Glutamatergic neuron (in vitro differentiated cells): ENCODE measurements at places on chromosomes 2 and 18.
A peak's percentile ranks its signal among the peaks of the same experiment; 100 is the strongest.

DNA sequence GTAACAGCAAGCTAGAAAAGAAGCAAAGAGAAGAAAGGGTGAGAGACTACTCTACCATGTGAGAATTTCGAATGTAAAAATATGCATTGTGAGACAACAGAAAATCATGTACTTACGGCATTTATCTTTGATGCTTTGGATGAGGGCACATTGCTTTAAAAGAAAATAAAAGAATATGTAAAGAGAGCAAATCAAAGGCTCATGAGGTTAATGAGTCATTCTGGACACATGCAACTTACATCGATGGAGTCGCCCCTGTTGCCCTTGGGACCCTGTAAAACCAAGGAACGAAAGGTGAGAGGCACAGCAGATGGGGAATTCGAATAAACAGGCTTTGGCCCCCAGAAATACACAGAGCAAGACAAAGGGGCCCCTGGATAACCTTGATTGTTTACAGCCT lies 69.0 kb downstream of the COL6A3 start:
- DNase-seq, result no peak

DNA sequence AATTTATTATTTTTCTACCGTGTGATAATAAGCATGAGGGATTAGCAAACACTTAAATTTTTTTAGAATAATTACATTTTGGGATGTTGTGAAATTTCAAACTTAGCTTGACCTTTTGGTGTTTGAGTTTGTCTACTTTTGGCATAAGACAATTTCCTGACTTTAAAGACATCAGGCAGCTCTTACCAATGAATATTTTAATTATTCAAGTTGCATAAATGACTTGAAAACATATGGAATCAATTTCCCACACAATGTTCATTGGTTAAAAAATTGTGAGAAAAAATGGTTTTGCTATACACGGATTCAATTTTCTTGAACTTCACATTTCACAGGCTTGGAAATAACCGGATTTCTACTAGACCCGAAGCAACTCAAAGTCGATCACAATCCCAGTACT lies 243.4 kb downstream of the IKZF2 start:
- no peak for DNase-seq

DNA sequence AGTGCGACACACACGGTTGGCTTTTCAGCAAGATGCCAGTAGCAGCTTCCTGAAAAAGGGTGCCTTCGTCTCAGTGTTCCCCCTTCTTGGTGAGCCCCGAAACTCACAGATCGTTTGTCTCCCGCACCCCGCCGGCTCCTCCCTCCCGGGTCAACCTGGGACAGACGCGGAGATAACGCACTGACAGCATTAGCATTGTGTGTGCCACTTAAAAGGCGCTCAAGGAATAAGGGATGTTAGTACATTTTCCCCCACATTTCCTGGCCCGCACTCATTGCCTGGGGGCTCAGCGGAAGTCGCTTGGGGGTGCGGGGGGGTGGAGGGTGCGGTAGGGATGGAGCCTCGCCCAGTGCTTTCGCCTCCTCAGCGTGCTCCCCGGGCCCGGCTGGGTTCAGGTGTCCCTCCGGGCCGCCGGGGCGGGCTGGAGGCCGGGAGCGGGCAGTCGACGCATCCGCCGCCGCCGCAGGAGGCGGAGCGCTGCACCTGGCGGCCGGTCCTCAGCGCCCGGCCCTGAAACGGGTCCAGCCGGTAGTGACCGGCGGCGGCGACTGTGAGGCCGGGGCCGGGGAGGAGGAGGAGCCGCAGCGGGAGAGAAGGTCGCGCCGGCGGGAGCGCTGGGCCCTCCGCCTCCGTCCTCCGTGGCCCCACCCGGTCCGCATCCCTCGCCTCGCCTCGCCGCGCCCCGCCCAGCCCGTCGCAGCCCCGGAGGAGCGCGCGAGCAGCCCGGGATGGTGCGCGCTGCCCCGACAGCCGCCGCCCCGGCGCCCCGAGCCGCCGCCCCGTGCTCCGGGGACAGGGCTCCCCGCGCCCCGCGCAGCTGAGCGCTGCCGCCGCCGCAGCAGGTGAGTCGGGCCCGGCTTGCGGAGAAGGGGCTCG lies at the start of gene MFSD6:
MFSD6 (plus strand) TSS at position 694 of the 876 bp plus-strand sequence. CDS start 27,675 bp downstream, outside the sequence.
- peak; percentile 69 for DNase-seq

DNA sequence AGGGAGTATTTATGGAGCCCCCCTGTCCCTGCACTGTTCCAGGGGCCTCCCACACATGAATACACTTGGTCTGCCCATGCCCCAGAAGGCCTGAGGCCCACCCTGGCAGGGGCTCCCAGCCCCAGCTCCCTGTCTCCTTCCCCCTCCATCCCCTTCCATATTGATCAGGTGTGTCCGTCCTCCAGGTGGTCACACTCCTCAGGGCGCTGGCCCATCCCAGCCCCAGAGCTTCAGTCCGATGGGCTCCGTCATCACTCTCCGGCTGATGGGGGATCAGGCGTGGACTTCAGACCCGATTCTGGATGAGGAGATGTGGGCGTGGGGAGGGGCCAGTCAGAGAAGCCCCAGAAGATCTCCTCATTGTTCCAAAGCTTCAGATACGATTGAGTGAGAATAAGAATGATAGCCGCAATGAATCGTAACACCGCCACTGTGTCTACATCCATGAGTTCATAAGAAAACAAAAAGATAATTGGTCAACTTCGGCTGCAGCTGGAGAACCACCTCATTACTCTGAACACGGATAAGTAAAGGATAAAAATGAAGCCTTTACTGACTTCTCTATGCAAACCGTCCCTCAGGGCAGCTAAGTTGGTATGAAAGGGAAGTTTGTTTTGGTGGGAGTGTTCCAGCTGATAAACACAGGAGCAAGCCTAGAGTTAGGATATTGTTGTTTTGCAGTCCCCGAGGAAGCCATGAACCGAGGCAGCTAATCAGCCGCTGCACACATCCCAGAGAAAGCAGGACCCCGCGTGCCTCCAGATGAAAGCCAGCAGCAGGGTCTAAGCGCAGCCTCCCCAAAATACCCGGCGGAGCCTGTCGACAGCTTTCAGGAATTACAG lies 279.5 kb downstream of the NDUFA10 start:
- DNase-seq, result no peak

- no peak for DNase-seq
These were observed 14.8 kb upstream of the SMAD2 start for GRCh38 chr18:47944972-47945852.

GRCh38 chr18:44812426-44812825 lies 131.7 kb downstream of the SETBP1 start:
- DNase-seq, result no peak

- DNase-seq, result no peak
These were observed 3.9 kb downstream of the KCNG2 start for GRCh38 chr18:79801641-79802040.

DNA sequence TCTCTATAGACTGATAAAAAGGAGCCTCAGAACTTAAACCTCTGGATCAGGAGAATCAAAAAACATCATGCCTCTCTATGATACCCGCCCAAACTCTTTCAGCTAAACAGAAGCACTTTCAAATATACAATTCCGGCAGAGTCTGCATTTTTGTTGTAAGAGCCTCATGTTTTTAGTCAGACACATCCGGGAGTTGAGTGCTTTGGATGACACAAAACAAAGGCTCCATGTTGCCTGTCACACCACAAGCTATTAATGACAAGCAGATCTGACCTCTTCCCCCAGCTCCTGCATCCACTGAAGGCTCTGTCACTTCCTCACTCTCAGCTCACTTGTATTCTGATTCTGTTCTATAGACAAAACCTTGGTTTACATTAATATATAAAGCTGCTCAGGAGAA lies 33.2 kb downstream of the SLC38A11 start:
- DNase-seq, result no peak

DNA sequence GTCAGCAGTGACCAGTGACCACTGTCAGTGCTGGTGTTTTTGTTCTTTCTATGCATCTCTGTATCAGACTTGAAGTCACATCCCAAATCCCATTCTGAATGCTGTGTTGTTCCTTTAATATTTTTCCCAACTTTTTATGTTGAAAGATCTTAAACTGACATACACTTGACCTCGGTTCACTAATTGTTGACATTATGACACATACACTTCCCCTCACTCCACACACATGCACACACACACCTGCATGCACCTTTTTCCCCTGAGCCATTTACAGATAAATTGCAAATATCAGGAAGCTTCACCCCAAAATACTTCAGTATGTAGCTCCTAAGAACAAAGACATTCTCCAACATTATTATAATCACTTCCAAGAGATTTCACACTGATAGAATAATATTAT lies 62.4 kb downstream of the CFAP221 start:
- DNase-seq, result no peak

DNA sequence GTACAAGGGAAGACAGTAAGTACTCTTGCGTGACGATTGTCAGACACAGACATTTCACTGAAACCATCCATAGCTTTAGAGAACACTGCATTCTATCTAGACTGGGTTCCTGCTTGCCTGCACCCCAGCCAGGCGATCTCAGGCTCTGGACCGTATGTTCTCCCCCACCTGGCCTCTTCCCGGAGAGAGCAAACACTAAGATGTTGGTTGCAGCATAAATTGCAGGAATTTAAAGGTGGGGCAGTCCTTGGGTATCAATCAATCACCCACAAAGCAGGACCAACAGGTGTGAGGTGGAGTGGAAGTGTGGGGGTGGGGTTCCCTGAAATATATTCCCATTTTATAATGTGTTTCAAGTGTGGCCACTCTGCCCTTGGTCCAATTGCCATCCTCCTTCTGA lies 103.6 kb upstream of the TGFA start:
- DNase-seq, result no peak

DNA sequence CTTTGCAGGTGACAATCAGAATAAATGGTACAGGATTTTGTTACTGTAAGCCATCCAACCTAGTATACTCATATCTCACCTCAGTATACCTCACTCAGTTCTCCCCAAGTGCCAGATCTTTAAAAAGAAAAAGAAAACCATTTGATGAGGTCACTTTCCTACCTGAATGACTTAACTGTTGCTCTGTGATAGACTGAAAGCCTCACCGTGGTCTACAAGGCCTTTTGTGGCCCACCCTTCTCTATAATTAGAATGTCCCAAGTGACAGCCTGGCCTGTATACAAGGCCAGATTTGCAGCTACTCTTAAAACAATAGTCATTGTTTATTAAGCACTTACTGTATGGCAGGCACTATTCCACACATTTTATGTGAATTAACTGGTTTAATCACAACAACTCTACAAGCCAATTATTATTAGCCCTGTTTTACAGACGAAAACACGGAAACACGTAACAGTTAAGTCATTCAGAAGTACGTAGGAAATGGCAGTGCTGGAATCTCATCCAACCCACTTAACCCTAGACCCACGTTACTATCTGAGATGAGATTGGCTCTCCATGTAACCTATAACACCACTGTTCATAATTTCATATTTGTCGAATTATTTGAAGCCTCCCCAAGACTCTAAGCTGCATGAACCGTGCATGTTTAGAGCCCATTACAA lies 28.3 kb downstream of the PKP4 start:
- no peak for DNase-seq

DNA sequence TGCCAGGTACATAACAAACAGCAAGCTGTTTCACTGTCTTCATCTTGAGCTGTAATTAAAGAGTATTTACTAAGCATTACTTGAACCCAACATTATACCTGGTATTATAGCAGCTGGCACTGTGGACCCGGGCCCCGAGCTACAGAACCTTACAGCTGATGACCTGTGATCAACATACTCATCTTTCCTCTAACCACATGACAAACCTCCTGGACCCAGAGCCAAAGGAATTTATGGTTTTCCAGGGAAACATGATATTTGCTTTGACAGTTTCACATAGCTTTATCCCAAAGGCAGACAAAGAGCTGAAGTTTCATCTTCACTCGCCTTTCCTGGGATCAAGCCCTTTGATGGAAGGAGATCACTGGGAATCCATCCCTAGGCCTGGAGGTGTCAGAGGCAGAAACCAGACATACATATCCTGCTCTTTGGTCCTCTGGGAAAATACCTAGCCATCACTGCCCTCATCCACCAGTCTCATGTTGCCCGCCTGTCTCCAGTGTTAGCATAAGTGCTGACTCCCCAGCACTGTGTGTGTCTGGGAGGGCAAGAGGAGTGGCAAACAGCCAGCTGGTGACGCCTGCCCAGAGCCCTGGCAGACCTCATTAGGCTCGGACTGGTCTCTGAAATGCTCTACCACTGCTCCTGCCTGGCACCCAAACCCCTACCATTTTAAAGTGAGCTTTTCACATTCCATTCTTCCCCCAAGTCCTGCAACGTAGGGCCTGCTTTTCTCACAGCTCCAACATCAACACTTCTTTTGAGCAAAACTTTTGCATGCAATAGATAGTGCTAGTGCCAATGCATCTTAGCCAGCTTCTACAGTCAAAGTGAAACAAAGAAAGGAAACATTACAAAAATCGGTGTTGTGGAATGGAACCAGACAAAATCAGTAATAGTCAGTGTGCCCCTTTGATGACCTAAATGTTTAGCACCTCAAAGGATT lies 138.8 kb upstream of the CTAGE1 start:
- DNase-seq, result no peak

GRCh38 chr18:49521216-49521835 lies 34.3 kb upstream of the C18orf32 start:
- peak; percentile 29 for DNase-seq

- no peak for DNase-seq
These were observed 14.2 kb downstream of the PIKFYVE start for GRCh38 chr2:208280234-208280633.

DNA sequence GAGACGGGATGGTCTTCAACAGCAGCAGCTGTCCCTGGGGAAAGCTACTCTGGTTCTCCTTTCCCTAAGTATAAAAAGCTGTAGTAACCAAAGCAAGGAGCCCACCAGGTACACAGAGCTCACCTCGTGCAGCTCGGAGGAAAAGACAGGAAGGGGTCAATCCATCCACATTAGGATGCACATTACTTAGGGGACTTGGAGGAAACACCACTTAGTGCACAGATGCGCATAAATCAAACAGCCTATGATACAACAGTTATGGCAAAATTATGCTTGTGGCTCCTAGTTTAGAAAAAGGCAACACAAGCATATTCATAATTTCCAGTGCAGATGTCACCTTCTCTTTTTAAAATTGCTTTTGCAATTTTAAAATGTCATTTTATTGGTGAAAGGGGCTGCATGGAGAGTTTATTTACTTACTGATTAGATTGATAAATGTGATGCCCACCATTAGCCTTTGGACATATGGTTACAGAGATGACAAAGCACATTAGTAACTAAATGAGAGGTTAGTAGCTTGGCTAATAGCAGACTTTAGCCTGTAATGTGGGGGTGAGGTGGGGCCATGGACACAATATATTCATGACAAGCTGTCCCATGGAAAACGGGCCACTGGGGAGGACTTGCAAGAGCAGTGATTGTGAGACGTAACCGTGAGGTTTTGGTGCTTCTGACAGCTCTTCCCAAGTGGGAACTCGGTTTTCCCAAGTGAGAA lies 199.8 kb downstream of the MYT1L start:
- peak; percentile 52 for DNase-seq

- DNase-seq, result no peak
These were observed 144.0 kb upstream of the IL1R2 start for GRCh38 chr2:101847661-101848339.

- no peak for DNase-seq
These were observed 88.1 kb downstream of the THNSL2 start for GRCh38 chr2:88258208-88258607.
